ENCODE measurements at places on chromosomes 7 and 10. TPM values are rescaled to one million over a fixed set of nuclear protein-coding genes. Genes with fewer than 3 reads are reported as not detected.

The BTBD16 gene
- not detected for total RNA-seq

The ACSM6 gene
- total RNA-seq, result not detected

The CRHR2 gene
- total RNA-seq, result not detected

The TFEC gene
- not detected for total RNA-seq

The ZC3HAV1L gene
- 9.2 TPM for total RNA-seq

The TMEM229A gene
- total RNA-seq, result not detected

All from myometrial cell (primary cell).